ENCODE measurements at places on chromosomes 5 and 9. TPM values are rescaled to one million over a fixed set of nuclear protein-coding genes. Genes with fewer than 3 reads are reported as not detected.

- no peak for DNase-seq
Observed at GRCh38 chr9:3224931-3225330, 300.9 kb downstream of the RFX3 start.

The MARCOL gene
- not detected for polyA plus RNA-seq

- no peak for DNase-seq
Observed at GRCh38 chr5:172724242-172725183, 46.5 kb downstream of the DUSP1 start.

The TMEFF1 gene
- polyA plus RNA-seq: 0.89 TPM

GRCh38 chr5:19795218-19795617 lies 192.8 kb downstream of the CDH18 start:
- DNase-seq: peak; percentile 57

GRCh38 chr5:14204011-14204670 lies 61.0 kb downstream of the TRIO start:
- DNase-seq: no peak

The KLF4 gene
- 6.9 TPM for polyA plus RNA-seq

DNA sequence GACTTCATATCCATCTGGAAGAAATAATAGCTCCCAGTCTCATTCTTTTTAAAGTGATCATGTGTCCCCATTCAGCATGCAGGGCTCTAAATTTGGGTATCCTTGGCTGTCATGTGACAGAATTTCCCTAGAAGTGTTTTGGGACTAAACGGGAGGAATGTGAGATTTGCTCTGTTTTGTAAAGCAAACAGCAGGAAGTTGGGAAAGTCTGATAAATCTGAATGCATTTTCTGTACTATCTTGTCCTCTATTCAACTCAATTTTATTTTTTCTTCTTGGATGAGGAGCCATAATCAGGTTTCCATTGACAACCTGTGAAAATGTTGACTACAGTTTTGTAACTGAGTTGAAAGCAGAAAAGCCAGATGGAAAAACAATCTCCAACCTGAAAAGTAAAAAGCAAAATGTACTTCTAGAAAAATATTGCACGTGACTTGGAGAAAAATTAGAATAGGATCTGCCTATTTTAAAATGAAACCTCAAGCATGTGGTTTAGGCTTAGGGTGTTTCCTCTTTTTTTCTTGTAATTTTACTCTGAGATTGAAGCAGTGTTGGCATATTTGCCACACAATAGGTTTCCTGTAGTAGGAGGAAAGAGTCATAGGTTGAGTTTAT lies 76.2 kb upstream of the IL6ST start:
- no peak for DNase-seq

DNA sequence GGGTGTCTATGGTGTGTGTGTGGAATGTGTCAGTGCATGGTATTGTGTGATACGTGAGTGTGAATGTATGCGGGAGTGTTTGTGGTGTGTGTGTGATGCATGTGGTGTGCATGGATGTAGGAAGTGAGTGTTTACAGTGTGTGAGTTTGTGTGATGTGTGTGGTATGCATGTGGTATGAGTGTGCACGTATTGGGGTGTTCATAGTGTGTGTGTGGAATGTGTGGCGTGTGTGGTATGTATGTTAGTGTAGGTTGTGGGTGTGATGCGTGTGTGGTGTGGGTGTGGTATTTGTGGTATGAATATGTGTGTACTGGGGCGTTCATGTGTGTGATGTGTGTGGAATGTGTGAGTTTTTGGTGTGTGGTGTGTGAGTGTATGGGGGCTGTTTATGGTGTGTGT lies 40.1 kb upstream of the BICD2 start:
- no peak for DNase-seq

- DNase-seq: peak; percentile 17
Observed at GRCh38 chr5:112210430-112211005, 208.6 kb downstream of the EPB41L4A start.

The PDLIM4 gene
- polyA plus RNA-seq: 214 TPM

DNA sequence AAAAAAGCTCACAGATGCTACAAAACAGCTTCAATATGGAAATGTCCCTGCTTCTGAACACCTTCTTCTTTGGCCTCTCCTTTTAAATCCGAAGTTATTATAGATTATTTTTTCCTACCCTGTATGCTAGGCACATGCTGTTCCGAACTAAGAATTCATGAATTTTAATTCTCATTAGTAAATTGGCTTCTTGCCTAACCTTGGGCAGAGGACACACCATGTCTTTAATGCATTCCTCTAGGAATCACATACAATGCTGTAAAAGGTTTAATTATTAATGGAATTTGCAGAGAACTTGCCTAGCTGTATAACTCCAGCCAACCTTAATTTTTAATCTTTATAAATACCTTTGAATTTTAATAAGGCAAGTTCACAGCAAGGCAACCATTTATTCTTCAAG lies 234.4 kb downstream of the NTRK2 start:
- DNase-seq: no peak

GRCh38 chr9:108062680-108063079 lies 573.1 kb upstream of the KLF4 start:
- no peak for DNase-seq

GRCh38 chr5:105956456-105957196 lies 1714.1 kb downstream of the EFNA5 start:
- DNase-seq: peak; percentile 35

GRCh38 chr5:170171811-170172210 lies 61.0 kb upstream of the C5orf58 start:
- DNase-seq: no peak

DNA sequence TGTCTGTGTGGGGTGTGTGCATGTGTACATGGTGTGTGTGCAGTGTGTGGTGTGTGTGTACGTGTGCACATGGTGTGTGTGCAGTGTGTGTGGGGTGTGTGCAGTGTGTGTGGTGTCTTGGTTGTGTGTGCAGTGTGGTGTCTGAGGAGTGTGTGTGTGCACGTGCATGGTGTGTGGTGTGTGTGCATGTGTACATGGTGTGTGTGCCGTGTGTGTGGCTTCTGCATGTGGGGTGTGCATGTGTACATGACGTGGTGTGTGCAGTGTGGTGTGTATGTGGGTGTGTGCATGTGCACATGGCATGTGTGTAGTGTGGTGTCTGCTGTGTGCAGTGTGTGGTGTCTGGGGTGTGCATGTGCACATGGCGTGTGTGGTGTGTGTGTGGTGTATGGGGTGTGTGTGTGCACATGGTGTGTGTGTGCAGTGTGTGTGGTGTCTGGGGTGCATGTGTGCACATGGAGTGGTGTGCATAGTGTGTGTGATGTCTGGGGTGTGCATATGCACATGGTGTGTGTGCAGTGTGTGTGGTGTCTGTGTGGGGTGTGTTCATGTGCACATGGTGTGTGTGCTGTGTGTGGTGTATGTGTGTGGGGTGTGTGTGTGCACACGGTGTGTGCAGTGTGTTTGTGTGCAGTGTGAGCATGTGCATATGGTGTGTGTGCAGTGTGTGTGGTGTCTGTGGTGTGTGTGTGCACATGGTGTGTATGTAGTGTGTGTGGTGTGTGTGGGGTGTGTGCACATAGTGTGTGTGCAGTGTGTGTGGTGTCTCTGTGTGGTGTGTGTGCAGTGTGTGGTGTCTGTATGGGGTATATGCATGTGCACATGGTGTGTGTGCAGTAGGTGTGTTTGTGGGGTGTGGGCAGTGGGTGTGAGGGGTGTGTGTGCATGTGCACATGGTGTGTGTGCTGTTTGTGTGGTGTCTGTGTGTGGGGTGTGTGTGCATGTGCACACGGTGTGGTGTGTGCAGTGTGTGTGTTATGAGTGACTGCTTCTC lies 40.6 kb upstream of the ZNG1F start:
- peak; percentile 36 for DNase-seq

The TAL2 gene
- polyA plus RNA-seq: 0.26 TPM

- DNase-seq: no peak
Observed at GRCh38 chr5:160311491-160312133, 752 bp downstream of the CCNJL start.

DNA sequence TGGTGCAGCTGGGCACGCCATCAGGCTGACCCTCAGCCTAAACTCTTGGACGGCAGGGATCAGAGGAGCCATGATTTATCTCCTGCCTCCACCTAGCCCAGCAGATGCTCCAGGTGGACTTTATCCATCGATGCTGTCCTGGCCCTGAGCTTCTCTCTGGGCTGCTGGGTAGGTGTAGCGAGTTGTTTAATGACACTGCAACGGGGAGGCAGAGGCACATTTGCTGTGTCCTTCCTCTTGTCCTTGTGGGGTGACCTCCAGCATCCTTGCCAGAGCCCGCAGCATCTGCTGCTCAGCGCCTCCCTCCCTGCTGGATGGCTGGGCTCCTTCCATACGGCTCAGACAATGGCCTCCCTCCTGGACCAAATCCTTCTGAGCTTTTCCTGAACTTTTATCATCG lies 103.1 kb upstream of the IRX4 start:
- DNase-seq: no peak

DNA sequence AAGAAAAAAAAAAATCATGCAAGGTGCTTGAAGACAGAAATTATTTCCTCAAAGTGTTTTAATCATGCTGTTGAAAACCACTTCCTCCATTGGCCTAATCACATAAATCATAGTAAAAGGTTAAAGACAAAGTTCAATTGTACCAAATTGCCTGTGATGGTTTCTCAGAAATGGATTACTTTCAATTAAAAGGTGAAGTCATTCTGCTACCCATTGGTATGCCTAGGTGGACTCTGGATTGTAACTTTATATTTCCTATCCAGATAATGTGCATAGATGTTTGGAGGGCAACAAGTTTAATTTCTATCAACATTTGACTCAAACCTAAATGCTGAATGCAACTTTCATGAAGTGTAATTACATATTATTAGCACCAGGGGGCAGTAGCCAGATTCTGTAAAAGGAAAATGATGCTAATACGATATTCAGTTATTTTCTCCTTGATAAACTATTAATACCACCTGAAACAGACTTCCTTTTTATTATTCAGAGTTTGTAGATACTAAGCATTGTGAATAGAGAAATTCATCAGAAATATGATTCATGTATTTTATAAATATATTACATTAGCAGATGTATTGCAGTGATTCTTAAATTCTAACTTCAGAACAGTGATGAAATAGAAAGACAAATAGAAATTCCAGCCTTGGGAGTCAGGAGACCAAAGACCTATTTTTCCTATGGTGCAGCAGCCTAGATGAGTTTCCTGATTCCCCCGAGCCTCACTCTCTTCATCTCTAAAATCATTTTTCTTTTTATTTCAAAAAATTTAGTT lies 148.2 kb downstream of the CAAP1 start:
- DNase-seq: peak; percentile 38

DNA sequence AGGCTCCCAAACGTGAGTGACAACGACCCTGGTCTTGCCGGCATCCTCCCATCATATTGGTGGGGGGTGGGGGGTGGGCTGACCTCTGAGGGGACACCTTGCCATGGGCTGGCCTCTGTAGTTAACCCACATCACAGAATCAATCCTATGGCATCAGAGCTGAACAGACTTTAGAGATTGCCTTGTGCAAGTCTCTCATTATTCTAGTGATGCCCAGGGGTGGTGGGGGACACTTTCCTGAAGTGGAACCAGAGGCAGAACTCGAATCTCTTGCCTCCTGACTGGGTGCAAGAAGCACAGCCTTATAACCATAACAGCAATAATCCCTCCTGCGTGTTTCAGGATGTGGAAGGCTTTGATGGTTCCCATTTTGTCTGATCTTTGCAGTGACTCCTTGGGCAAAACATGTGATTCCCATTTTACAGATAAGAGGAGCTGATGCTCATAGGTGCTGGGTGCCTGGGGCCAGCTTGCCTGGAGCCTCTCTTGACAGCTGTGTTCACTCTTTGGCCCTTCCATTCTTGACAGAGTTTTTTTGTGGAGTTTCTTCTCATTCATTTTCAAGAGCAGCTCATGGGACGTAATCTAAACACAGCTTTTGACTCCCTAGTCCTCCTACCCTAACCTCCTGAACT lies 18.6 kb upstream of the PITX1 start:
- no peak for DNase-seq

- DNase-seq: no peak
Observed at GRCh38 chr5:114581136-114581535, 219.3 kb downstream of the KCNN2 start.

GRCh38 chr9:98168941-98169488 lies 23.4 kb downstream of the CORO2A start:
- DNase-seq: peak; percentile 68

DNA sequence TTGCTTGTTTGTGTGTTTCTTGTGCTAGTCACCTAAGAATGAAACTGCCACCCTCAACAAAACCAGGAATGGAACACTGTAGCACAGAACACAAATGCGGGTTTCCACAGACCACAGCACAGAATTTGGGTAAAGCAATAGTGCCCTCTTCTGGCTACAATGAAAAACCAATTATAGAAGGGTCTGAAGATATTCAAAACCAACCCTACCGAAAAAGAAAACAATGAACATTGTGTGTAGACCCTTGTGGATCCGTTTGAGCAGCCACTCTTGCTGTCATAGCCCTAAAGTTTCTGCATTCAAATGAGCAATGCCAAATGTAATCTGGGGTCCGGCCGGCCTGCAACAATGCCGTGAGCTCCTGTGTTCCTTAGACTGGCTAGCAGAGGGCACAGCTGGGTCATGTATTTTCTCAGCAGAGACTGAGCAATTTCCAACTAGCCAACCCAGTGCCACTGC lies 8.3 kb upstream of the ENC1 start:
- peak; percentile 65 for DNase-seq

- DNase-seq: no peak
Observed at GRCh38 chr9:1647776-1648175, 367.4 kb upstream of the SMARCA2 start.

DNA sequence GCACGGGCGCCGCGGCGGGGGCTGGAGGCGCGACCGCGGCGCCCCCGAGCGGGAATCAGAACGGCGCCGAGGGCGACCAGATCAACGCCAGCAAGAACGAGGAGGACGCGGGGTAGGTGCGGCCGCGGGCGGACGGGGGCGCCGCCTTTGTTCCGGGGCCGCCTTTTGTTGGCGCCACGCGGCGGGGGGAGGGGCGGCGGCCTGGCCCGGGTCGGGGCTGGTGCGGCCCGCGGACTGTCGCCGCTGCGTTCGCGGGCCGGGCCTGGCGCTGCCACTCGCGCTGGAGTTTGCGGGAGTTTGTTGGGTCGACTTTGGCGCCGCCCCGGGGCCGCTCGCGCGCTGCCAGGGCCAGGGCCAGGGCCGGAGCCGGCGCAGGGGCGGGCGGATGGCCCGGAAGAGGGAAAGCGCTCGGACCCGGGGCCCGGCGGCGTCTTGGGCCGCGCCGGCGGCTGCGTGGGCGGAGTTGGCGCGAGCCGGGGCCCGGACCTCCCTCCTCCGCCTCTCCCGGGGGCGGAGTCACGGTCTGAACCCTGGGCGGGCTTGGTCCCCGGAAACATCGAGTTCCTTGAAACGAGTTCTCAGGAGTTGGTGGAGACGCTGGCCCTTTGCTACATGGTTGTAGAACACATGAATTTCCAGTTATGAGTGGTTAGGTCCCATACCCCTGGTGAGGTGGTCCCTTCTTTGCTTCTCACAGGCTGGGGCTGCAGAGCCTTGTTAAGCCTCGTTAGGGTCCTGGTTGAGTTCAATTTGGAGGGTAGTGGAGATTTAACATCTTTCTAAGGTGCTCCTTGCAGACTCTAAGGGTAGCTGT lies 809 bp downstream of the HNRNPAB start:
- peak; percentile 62 for DNase-seq

Measured in IMR-90 (cell line).